ENCODE measurements at places on chromosomes 3 and 15. TPM values are rescaled to one million over a fixed set of nuclear protein-coding genes. Genes with fewer than 3 reads are reported as not detected.

Gene OR4F15
- total RNA-seq, result not detected

Gene CHRNA5
- total RNA-seq, result 5.5 TPM

DNA sequence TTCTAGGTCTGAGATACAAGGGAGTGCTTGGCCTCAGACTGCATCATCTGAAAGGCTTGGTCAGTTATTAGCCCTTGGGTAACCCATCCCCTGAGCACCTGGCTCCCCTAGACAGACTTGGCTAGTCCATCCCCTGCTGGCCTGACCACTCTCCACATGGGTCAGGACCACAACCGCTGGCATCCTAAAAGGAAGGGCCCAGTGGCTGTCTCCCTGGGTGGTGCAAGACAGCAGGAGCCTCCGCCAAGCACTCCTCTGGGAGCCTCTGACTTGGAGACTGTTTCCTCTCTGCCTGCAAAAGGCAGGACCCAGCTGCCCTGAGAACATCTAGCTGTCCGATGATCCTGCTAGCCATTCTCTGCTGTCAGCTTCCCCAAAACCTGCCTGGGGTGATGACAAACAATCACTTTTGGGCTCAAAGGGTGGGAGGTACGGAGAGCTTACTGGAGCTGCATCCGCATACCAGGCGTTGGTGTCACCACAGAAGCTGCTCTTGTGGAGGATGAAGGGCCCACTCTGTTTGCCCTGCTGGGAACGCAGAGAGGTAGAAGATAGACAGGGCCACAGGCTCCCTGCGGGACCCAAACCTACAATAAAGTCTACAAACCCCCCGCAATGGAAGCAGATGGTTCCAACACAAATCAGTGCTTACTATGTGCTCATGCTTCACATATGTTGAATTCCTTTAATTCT, 108.0 kb upstream of the PRR20G start:
- no peak for DNase-seq

Gene PLA2G4D
- total RNA-seq, result not detected

Gene TTLL3
- 15.4 TPM for total RNA-seq

DNA sequence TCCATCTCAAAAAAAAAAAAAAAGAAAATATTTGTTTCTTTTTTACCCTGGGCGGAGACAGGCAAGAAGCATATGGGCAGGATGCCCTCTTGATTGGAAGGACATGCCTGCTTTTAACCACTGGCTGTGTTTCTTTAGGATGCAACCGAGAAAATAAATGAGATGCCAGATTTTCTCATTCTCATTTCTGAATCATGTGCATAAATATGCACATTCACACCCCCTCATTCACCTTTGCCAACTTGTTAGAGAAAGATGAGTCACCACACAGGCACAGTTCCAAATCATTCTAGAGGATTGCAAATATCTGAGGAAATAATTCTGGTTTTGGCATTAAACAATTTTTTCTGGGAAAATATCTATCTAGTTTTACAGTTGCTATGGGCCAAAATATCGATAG, 3.3 kb downstream of the LIPH start:
- peak; percentile 94 for DNase-seq

Gene CLRN1
- total RNA-seq, result not detected

DNA sequence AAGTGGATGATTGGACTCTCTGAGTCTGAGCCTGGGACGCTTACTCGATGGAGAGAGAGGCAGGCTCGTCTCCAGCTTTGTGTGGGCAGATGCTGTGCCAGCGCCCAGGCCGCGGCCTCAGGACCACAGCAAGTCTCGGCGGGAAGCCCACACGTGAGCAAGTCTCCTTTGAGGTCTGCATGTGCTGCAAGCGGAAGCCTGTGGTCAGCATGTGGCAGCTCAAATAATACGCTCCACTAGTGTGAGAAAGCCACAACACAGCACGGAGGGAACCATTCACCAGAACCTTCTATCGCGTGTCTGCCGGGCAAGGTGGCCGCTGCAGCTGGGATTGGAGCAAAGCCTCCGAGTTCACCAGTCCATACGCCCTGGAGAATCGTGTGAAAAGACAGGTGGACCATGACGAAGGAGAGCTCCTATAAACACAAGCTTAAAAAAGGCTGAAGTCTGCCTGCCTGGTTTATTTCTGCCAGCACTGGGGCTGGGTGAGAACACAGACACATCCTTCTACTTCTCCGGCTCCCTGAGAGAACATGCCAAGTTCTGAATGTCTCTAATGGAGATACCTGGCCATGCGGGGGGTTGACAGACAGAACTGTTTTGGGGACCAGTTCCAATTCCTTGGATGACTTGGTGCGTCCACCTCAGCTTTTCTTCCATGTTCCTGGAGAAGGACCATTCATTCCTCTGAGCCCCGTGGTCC, 82.0 kb upstream of the LRIG1 start:
- DNase-seq, result peak; percentile 69

Gene LRRC2
- total RNA-seq, result 0.86 TPM

GRCh38 chr3:146521394-146521793, 23.0 kb downstream of the PLSCR1 start:
- DNase-seq, result peak; percentile 75

GRCh38 chr3:31227131-31227562, 305.6 kb upstream of the STT3B start:
- DNase-seq, result no peak

DNA sequence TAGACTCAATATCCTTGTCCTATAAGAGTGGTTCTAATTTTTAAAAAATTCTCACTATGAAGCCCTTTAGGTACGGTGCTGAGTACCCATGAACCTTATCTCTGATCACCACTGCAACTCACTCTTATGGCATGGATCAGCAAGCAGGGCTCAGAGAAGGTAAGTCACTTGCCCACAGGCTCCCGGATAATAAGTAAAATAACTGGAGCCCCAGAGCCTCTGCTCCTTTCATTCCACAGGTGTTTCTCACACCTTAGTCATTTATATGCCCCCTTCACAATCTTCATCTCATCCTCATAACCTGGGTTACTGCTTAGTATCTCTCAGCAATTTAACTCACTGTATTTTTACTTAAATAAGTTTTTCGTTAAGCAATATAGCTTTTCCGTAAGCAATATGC, 28.4 kb upstream of the AKAP13 start:
- DNase-seq, result no peak

- DNase-seq, result peak; percentile 56
Observed at GRCh38 chr3:159732172-159733111, 256.2 kb upstream of the IL12A start.

Gene LRRC31
- not detected for total RNA-seq

Gene TYRO3
- 9.2 TPM for total RNA-seq

DNA sequence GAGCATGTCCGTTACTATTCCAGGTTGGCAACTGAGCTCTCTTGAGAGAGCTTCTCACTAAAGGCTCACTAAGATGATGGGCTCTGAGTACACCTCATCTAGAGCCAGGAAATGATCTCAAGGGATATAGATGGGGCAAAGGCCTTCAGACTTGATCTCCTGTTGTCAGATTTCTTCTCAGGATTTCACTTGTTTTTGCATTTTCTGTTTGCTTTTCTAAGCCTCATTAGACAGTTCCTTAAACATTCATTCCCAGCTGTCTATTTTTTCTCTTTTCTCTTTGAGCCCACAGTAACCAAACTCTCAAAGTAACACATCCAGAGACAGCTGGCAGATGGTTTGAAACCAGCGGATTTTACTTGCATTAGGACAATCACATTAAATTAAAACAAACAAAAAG, 28.4 kb upstream of the ARL8B start:
- DNase-seq, result peak; percentile 18

Gene RTP4
- not detected for total RNA-seq

Gene ACP3
- total RNA-seq, result 0.80 TPM

DNA sequence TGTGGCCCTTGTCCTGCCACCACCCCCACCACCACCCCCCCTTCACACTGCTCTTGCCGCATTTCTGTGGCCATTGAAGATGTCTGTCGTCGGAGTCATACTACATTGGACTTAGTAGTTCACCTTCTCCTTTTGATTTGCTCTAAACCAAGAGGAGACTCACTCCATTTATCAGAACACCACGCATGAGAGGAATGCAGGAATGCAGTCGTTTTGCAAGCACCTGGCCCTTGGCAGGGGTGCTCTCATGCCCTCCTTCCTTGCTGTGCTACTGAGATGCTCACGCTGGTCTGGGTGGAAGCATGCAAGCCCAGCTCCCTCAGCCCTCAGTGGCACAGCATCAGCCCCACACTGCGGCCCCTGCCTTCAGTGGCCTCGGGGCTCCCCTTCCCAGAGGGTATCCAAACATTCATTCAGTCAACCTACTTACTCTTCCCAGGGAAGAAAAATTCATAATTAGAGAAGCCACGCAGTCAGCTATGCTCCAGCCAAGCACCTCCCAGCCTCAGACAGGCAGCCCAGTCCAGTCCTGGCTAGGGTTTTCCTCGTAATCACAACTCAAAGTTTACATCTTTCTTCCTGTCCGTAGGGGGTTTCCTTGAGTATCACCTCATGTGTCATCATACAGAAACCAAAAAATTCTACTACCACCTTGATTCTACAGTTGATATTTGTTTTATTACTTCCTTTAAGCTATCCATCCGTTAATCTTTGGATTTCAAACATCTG, 520.0 kb downstream of the GABRG3 start:
- no peak for DNase-seq

Gene FBXL2
- 21.9 TPM for total RNA-seq

DNA sequence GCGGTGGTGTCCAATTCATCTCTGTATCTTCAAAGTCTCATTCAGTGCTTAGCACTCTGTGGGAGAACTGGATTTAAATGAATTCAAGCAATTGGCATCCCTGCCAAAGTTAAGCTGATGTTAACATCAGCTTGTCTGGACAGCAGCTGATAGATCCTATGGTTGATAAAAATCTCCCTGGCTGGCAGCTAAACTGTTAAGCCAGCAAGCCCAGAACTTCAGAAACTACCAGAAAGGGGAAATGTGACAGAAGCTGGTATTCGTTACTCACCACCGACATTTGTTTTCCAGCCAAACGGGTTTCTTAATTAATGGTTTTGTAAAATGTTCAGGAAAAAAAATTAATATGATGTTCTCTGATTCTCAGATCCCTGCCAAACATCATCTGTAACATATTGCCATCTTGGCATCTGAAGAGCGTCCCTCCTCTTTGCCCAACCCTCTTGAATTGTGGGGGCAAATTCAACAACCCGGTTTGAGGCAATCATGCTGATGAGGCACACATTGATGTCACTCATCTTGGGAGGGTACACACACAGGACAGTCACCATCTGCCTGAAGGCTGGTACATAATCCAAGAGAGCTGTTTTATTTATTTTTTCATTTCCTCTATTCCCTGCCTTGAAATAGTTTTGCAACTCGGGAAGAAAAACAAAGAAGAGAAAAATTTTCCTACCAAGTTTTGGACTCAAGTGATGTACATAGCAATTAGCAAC, 76.3 kb upstream of the ABHD17C start:
- no peak for DNase-seq

Gene HHLA2
- total RNA-seq, result not detected

Gene CLDN16
- not detected for total RNA-seq

DNA sequence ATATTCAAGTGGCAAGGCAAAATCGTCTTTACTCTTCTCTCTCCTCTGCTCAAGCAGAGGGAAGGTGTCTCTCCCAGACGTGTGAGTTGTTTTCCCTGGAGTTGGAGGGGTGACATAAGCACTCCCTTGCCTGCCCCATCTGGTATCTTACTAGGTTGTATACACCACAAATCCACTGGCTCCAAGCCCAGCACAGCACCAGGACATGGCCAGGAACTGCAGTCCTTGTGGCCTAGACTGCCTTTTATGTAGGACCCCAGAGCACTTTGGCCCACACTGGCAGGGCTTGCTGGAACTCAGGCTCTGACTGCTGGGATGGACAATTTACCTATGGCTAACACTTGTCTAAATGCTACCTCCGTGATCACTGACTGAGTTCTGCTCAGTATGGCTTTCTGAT, 34.0 kb downstream of the DZIP3 start:
- DNase-seq, result no peak

- no peak for DNase-seq
Observed at GRCh38 chr15:59873644-59874272, 130.4 kb upstream of the FOXB1 start.

DNA sequence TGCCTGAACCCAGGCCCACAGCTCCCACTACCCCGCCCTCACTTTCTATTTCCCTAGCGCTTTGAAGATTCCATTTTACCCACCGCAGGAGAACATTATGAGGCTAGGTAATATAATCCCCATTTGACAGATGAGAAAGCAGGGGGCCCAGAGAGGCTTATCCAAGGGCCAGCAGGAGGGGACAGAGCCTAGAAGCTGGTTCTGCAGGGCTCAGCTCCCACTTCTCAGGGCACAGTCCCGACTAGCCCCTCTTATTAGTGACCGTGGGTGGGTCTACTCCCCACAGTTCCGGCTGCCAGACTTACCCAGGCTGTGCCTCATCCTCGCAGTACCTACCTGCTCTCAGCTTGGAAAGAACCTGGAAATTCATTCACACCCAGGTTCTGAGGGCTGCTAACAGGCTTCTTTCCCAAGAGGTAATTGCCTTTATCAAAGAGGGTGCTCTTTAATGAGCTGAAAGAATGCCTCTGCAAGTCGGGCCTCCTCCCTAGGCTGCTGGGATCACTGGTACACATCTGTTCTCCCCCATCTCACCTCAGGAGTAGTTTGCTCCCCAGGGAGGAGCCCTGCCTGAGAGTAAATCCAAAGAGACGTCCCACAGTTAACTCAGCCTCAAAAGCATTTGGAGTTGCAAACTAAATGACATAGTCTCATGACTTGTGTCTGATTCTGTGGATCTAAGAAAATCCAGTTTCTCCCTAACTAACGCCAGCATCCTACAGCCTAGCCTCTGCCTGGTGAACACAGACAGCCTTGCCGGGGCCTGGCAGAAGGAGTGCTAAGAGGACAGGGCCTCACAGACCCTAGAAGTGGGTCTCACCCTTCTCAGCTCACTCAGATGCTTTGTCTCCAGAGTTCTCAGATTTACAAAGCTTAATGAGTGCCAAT, 125.0 kb downstream of the CHSY1 start:
- DNase-seq, result peak; percentile 58

DNA sequence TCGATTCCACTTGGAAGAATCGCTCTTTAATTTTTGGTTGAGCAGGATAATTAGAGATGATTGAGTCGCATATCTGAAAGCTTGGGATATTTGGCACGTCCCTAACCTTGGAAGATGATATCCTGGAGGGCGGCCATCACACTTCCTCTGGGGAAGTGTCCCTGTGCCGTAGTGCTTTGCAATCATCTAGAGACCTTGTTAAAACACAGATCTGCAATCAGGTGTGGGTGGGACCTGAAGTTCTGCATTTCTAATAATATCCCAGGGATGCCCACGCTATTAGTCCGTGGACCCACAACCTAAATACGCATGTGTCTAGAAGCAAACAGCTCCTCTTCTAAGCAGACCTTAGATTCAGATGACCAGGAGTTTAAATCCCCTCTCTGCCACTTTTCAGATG, 20.5 kb downstream of the MYO1E start:
- DNase-seq, result no peak

Gene SUCNR1
- 0.06 TPM for total RNA-seq

GRCh38 chr3:167066977-167067786, 312.9 kb downstream of the ZBBX start:
- DNase-seq, result no peak

Measured in LHCN-M2 (cell line).